ENCODE measurements at places on chromosomes 1 and 21.

DNA sequence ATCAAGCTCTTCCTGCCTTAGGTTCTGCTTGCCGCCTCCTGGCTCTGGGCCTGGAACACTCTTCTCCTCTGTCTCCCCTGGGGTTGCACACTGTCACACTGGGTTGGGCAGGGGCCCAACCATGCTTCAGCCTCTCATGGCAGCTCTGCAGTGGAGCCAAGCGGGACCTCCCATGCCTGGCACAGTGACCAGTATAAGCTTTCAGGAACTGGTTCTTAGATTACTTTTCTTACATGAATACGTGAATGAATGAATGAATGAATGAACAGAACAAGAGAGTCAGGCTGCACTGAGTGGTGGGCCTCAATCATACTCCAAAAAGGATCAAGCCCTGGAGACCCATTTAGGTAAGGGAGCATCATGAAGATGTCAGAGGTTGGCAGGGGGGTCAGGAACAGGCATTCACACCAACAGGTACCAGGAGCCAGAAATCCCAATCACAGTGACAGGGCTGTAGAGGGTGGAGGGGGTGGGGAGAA is 30.8 kb upstream of the TMEM125 start:
- H3K4me1 ChIP-seq: no peaks in the 10 kb centered on the region
- no peaks in the 10 kb centered on the region for H3K36me3 ChIP-seq
- H3K27ac ChIP-seq: no peak overlapping the region
- peak; percentile 9 for DNase-seq
- H3K27me3 ChIP-seq: no peaks in the 10 kb centered on the region

DNA sequence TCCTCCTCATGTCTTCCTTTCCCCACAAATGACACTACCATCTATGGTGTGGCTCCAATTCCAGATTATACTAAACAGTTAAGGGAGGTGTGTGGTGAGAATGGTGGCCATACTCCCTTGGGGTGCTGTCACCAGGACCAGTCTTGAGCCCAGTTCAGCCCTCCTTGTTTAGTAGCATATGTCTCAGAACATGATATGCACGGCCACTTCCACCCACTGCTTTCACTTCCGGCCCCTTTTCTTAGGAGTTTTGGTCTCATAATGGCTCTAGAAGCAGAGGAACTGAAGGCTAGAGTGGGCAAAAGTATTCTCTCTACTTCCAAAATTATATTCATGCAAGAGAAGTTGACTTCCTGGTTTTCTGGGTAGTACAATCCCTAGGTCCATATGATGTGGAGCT is 45.3 kb upstream of the CACNA1E start:
- DNase-seq: no peak
- H3K27ac ChIP-seq: no peak overlapping the region
- H3K36me3 ChIP-seq: no peaks in the 10 kb centered on the region
- H3K4me1 ChIP-seq: no peaks in the 10 kb centered on the region
- H3K27me3 ChIP-seq: peaks cover 10% of the 10 kb centered on the region
- no peak overlapping the region for H3K4me3 ChIP-seq

- H3K27ac ChIP-seq: no peak overlapping the region
- no peaks in the 10 kb centered on the region for H3K36me3 ChIP-seq
- H3K4me1 ChIP-seq: peaks cover 16% of the 10 kb centered on the region
Observed at GRCh38 chr1:52550447-52550846, 2.4 kb downstream of the TUT4 start.

- H3K27ac ChIP-seq: no peak overlapping the region
- H3K36me3 ChIP-seq: no peaks in the 10 kb centered on the region
- H3K4me3 ChIP-seq: no peak overlapping the region
- peaks cover 4% of the 10 kb centered on the region for H3K4me1 ChIP-seq
Observed at GRCh38 chr1:172401892-172402291, 18.6 kb upstream of the C1orf105 start.

GRCh38 chr1:23555986-23556634 is 3.2 kb downstream of the ID3 start:
- H3K27me3 ChIP-seq: no peaks in the 10 kb centered on the region
- peak overlapping the region; percentile 92 for H3K4me3 ChIP-seq
- peaks cover 7% of the 10 kb centered on the region for H3K36me3 ChIP-seq

- no peaks in the 10 kb centered on the region for H3K27me3 ChIP-seq
- H3K36me3 ChIP-seq: no peaks in the 10 kb centered on the region
- no peak overlapping the region for H3K4me3 ChIP-seq
- peaks cover 50% of the 10 kb centered on the region for H3K4me1 ChIP-seq
- H3K27ac ChIP-seq: peak overlapping the region; percentile 69
- DNase-seq: no peak
Observed at GRCh38 chr1:8382608-8383505, 64.9 kb downstream of the SLC45A1 start.

GRCh38 chr1:244041466-244042120 is 9.5 kb upstream of the ZBTB18 start:
- no peak for DNase-seq
- peaks cover 2% of the 10 kb centered on the region for H3K27me3 ChIP-seq
- H3K27ac ChIP-seq: no peak overlapping the region
- no peaks in the 10 kb centered on the region for H3K4me1 ChIP-seq
- H3K36me3 ChIP-seq: no peaks in the 10 kb centered on the region

DNA sequence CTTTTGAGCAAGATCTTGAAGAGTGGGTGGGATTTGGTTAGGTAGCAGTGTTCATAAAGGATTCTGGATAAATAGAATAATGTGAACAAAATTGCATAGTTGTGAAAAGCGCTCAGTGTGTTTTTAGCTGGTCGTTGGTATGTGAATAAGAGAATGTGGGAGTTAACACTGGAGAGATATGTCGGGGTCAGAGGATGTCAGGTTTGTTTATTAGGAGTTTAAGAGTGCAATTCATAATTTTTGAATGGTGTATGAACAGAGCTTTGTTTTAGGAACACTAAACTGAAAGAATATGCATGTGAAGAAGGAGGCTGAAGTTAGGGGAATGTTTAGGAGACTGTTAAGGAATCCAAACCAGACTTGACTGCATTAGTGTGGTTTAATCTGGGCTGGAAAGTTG is 9.4 kb downstream of the USP16 start:
- H3K4me1 ChIP-seq: no peaks in the 10 kb centered on the region
- DNase-seq: peak; percentile 7

DNA sequence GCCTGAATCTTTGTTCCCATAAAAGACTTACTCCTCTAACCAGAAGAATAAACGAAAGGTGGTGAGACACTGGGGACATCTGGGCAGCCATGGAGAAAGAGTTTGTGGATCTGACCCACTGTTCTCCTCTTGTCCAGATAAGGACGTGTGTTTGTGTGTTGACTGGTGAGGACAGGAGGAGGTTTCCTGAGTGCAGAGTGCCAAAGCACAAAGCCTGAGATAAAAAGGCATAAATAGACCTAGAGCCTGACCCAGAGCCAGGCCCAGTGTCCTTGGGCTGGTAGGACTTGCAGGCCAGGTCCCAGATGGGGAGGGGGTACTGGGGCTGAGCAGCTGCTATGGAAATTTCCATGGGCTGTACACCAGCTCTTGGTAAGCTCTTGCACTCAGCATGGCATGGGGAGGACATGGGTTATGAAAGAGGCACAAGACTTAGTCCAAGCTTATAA is 19.6 kb upstream of the COQ8A start:
- H3K27ac ChIP-seq: peak overlapping the region; percentile 77
- no peak overlapping the region for H3K4me3 ChIP-seq
- H3K36me3 ChIP-seq: no peaks in the 10 kb centered on the region
- no peak for DNase-seq
- H3K27me3 ChIP-seq: no peaks in the 10 kb centered on the region

DNA sequence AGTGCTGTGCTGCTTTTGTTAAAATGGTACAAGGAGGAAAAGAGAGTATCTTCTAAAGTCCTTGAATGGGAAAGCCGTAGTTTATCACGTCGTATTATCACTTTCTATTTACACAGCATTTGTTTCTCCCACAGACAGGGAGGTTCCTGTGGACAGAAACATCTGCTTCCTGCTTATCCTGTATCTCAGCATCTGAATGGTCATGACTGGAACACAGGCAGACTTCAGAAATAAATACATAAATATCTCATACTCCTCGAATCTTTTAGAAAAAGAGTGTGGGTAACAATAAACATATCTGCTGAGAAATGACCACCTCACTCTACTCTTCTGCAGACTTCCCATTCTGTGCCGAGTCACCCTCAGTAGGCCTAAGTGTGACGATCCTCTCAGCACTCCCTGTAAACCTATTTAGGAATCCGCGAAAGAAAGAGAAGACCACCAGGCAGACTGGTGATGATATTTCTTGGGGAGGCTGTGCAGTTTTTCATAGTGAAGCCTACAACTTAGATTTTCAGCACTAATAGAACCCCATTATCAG is 393.5 kb downstream of the SMYD3 start:
- H3K4me1 ChIP-seq: peaks cover 4% of the 10 kb centered on the region
- H3K27ac ChIP-seq: no peak overlapping the region
- peak; percentile 28 for DNase-seq

- DNase-seq: no peak
- no peak overlapping the region for H3K4me3 ChIP-seq
- H3K27ac ChIP-seq: no peak overlapping the region
- H3K4me1 ChIP-seq: peaks cover 9% of the 10 kb centered on the region
Observed at GRCh38 chr1:154478639-154479038, 23.4 kb upstream of the TDRD10 start.

DNA sequence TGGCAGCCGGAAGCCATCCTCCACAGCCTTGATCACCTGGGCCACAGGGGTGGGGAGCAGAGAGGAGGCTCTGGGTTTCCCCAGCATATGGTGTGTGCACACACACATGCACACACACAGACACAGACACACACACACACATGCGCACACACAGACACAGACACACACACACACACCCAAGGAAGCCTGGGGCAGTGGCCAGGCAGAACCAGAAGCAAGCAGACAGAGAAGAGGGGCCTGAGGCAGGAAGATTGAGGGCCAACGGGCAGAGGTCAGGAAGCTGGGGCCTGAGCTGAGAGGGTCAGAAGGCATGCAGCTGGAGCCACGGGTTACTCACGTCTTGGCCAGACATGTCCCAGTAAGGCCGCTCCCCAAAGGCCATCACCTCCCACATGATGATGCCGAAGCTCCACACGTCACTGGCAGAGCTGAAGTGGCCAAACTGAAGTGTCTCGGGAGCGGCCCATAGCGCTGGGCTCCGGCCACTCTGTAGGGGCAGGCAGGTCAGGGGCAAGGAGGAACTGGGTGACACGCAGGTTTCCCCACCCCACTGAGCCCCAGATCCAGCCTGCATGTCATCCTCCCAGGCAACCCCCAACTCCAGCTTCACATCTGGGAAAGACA is 27.4 kb downstream of the CDCA8 start:
- H3K36me3 ChIP-seq: no peaks in the 10 kb centered on the region
- H3K4me1 ChIP-seq: no peaks in the 10 kb centered on the region
- DNase-seq: no peak
- H3K27me3 ChIP-seq: no peaks in the 10 kb centered on the region

GRCh38 chr1:21267191-21268077 is 22.8 kb downstream of the ECE1 start:
- peak overlapping the region; percentile 8 for H3K27ac ChIP-seq
- H3K4me3 ChIP-seq: no peak overlapping the region
- no peaks in the 10 kb centered on the region for H3K27me3 ChIP-seq
- DNase-seq: no peak

- H3K27ac ChIP-seq: no peak overlapping the region
- H3K4me1 ChIP-seq: peaks cover 23% of the 10 kb centered on the region
- no peak overlapping the region for H3K4me3 ChIP-seq
- H3K27me3 ChIP-seq: no peaks in the 10 kb centered on the region
Observed at GRCh38 chr1:113782406-113782805, 23.1 kb upstream of the PHTF1 start.

DNA sequence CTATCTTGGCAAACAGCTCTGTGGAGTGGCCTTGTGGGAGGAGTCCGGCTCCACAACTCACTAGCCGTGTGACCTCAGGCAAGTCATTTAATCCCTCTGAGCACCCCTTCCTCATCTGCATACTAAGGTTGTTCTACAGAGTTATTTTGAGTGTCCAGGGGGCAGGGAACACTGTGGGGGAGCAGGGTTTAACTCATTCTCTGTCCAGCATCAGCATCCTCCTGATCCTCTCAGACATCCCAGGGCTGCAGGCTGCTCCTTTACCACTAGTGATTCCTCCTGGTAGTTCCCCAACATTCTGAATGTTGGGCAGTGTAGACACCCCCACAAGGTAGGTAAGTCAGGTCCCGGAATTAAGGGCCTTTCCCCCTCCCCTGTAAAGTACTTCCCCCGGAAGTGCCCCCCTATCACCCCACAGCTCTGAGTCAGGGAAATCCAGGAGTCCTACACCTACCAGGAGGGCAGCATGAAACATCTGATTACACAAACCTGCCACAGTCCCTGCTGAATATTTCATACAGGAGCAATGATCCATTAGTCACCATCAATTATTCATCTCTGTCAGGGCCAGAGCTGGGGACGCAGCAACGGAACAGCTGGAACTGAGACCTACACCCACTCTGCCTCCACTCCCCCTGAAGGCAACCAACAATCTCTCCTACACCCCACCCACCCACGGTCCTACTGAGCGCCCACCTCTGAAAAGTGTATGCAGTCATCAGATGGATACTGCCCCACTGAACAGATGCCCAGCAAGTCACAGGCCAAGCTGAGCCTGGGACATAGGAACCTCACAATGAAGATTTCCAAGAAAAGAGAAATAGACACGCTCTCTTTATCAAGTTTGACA is 20.5 kb downstream of the SYT2 start:
- DNase-seq: no peak
- no peak overlapping the region for H3K27ac ChIP-seq
- no peaks in the 10 kb centered on the region for H3K4me1 ChIP-seq
- H3K36me3 ChIP-seq: no peaks in the 10 kb centered on the region
- H3K27me3 ChIP-seq: peaks cover 1% of the 10 kb centered on the region

DNA sequence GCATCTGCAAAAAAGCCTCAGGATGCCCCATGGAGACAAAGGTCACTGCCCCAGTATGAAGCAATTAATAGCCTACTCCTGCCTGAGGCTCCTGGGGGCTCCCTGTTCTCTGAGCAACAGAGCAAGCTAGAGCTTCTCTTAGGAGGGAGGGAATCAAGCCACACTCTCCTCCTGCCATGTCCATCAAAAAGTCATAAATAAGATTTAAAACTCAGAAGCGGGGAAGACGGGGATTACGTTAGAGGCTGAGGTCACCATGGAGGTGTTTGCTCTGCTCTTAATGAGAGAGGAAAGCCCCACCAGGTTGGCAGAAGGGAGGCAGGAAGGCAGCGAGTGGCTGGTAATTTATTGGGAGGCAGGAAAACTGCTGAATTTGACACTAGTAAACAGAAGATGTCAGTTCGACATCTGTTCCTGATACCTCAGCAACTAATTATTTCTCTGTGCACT is 98.4 kb upstream of the TNR start:
- no peaks in the 10 kb centered on the region for H3K27me3 ChIP-seq
- H3K4me1 ChIP-seq: peaks cover 7% of the 10 kb centered on the region
- no peaks in the 10 kb centered on the region for H3K36me3 ChIP-seq
- DNase-seq: no peak
- no peak overlapping the region for H3K4me3 ChIP-seq

- H3K4me3 ChIP-seq: no peak overlapping the region
- no peak overlapping the region for H3K27ac ChIP-seq
- no peaks in the 10 kb centered on the region for H3K36me3 ChIP-seq
- H3K4me1 ChIP-seq: peaks cover 16% of the 10 kb centered on the region
- no peak for DNase-seq
Observed at GRCh38 chr1:230639714-230640209, 2.5 kb upstream of the COG2 start.

Data from cardiac muscle cell (in vitro differentiated cells and primary cell).